ENCODE measurements at places on chromosomes 2 and 18. TPM values are rescaled to one million over a fixed set of nuclear protein-coding genes. Genes with fewer than 3 reads are reported as not detected.

DNA sequence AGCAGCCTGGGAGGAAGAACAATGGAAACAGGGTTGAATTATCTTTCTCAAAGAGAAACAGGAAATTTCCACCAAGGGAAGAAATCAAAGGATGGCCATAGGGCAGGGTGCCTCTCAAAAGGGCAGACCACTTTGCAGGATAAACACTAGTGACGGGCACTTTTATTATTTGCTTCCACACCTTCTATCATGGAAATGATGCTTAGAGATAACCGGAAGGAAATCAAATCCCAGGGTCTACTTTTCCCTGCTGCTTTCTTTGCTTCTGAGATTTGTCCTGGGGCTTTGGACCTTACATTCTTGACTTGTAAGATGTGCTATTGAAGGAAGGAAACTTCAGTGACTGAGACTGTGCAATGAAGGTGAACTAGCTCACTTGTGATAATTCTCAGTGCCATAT is 1.1 kb upstream of the SCN9A start:
- DNase-seq: no peak

The GLB1L gene
- total RNA-seq: 9.6 TPM

The ZNF2 gene
- total RNA-seq: 5.5 TPM

The MEP1B gene
- total RNA-seq: not detected

- no peak for DNase-seq
Measured at GRCh38 chr2:215498431-215498830, 62.6 kb upstream of the FN1 start.

GRCh38 chr2:109175350-109175678 is 46.3 kb downstream of the SH3RF3 start:
- no peak for DNase-seq

The CCDC148 gene
- 0.37 TPM for total RNA-seq

GRCh38 chr2:240344904-240345303 is 90.6 kb upstream of the GPC1 start:
- DNase-seq: no peak
